ENCODE measurements at places on chromosomes 2 and 18.

GRCh38 chr2:1802469-1803216 is 58.3 kb upstream of the PXDN start:
- DNase-seq = no peak

- DNase-seq = no peak
Observed at GRCh38 chr2:197677483-197677882, 2.1 kb upstream of the RFTN2 start.

- DNase-seq = no peak
Observed at GRCh38 chr18:78860117-78860516, 119.5 kb upstream of the SALL3 start.

- DNase-seq = no peak
Observed at GRCh38 chr2:61771904-61772845, 81.7 kb downstream of the FAM161A start.

- DNase-seq = peak; percentile 41
Observed at GRCh38 chr2:195535911-195536522, 121.0 kb upstream of the SLC39A10 start.

- DNase-seq = no peak
Observed at GRCh38 chr2:157325786-157326185, at the start of gene ERMN. Gene ERMN (minus strand): TSS chr2:157325824. CDS start chr2:157325642, 182 bp downstream.
